ENCODE measurements at places on chromosomes 6 and 20.

GRCh38 chr6:49835140-49835539 is 31.2 kb downstream of the CRISP1 start:
- no peak for DNase-seq

DNA sequence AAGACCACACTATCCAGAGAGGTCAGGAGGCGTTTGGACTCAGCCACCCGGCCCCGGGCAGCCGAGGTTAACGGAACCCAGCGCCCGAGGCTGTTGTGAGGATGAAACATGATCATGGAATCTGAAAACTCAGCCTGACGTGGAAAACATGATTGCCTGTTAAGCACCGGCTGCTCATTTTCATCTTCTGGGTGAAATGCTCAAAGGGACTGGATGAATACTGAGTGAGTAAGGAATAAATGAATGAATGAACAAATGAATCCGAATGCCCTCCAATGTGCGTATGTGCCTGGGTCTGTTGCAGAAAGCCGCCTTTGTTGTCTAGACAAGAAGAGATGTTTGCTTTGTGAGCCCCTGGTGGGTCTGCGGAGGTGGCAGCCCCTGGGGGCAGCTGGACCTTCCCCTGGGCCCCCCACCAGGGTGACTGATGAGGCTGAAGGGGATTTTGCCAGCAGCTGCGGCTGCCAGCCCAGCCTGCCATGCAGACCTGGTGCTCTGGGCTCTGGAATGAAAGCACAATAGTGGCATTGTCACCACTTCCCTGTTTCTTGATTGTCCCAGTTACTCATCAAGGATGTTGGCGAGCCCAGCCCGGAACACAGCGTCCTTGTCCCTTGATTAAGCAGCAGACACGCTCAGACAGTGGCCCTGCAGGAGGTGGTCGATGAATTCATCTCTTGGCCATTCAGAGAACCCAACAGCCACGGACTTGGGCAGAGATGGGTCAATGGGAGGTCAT is 211.1 kb downstream of the ANKRD60 start:
- no peak for DNase-seq

DNA sequence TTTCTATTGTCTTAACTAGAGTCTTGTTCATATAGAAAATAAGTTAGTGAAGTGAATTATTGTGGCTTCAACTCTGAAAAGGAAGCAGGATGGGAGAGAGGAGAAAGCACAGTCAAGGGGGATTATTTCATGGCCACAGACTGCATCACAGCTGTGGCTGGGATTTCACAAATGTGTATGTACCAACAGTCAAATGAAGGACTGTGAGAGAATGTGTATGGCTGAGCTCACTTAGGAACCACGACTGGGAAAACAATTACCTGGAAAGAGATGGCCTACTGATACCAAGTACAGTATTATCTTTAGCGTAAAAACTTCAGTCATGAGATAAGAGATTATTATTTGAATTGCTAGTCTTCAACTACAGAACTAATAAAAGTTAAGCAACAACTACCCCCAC is 54.9 kb downstream of the SESN1 start:
- no peak for DNase-seq

- no peak for DNase-seq
Observed at GRCh38 chr6:89966228-89966544, 71.9 kb downstream of the GJA10 start.

DNA sequence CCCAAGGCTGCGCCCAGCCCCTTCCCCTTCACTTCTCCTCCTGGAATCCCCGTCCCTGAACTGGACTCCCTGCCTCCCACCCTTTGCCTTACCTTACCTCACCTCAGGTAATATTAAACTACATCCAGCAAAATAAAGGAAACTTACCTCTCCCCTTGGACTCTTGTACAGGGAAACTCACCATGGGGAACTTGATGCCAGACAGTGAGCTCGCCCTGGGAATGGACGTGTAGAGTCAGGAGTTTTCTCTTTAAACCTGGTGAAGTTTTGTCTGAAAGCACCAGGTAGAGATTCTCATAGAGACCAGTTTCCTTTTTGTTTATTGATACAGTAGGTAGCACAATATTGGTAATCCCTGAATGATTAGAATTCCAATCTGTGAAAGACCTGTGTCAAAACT is 544 bp upstream of the HLA-C start:
- no peak for DNase-seq

Data from stimulated activated CD8-positive, alpha-beta memory T cell treated with anti-CD3 and anti-CD28 coated beads, Interleukin-2, amount 100 ng/mL, for 1 hour (primary cell).